T-helper 2 cell (primary cell): ENCODE measurements at places on chromosomes 12 and 14.

GRCh38 chr14:102497998-102498677, 11.4 kb downstream of the ANKRD9 start:
- no peak for DNase-seq

DNA sequence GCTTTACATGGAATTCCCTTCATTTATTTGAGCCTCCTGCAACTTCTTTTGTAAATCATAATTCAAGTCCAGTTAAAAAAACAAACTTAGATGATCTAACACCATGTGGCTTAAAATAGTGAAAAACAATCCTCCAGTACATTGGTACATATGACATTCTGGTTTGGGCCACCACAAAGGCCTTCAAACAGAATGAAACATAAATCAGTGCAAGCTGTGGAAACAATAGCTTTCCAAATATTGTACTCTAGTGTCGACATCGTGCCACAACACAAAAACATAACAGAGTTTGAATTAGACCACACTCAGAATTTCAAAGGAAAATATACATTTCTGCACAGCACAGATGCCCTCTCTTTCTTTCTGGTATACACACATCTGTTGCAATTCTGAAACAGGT, 751.3 kb downstream of the SLC6A15 start:
- DNase-seq: no peak

GRCh38 chr14:65959563-65960024, 526.6 kb upstream of the CCDC196 start:
- no peak for DNase-seq

DNA sequence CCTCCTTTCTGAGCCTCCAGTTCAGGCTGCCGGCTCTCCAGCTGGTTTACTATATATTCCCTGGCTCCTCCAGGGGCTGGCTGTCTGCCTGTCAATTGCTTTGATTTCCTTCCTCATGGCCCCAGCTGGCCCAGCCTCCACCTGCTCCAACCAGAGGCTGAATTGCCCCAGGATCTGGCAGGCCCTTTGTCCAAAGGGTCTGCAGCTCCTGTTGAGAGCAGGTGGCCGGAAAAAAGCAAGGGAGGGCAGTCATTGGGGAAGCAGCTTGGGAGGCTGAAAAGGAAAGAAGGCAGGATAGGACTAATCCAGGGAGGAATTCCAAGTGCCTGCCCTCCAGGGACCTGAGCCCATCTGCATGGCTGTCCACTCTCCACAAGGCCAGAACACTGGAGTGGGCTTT, 25.3 kb downstream of the PAH start:
- DNase-seq: no peak

- DNase-seq: no peak
Observed at GRCh38 chr12:60201891-60202290, 606.1 kb downstream of the SLC16A7 start.

- DNase-seq: no peak
Observed at GRCh38 chr12:13628067-13628466, 353.3 kb downstream of the GRIN2B start.

DNA sequence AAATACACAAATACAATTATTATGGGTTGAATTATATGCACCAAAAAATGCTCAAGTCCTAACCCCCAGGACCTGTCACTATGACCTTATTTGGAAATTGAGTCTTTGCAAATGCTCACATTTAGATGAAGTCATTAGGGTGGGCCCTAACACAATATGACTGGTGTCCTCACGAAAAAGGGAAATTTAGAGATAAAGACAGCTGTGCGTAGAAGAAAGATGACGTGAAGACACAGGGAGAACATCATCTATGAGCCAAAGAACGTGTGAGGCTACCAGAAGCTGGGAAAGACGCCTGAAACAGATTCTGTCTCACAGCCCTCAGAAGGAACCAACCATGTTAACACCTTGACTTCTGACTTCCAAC, 259.2 kb downstream of the EMP1 start:
- no peak for DNase-seq

DNA sequence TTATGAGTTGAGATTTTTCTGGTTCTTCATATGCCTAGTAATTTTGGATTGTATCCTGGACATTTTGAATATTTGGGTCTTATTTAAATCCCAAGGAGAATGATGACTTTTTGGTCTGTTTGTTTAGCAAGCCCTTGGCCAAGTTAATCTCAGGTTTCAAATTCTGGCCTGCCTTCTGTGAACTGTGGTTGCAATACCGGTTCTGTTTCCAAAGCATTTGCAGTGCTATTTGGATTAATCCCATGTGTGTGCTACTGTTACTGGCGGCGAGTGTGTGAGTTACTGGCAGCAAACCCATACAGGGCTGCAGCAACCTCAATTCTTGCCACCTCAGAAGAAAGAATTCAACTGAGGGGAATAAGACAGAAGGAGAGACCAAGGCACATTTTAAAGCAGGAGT, 51.1 kb downstream of the TMEM260 start:
- DNase-seq: no peak

DNA sequence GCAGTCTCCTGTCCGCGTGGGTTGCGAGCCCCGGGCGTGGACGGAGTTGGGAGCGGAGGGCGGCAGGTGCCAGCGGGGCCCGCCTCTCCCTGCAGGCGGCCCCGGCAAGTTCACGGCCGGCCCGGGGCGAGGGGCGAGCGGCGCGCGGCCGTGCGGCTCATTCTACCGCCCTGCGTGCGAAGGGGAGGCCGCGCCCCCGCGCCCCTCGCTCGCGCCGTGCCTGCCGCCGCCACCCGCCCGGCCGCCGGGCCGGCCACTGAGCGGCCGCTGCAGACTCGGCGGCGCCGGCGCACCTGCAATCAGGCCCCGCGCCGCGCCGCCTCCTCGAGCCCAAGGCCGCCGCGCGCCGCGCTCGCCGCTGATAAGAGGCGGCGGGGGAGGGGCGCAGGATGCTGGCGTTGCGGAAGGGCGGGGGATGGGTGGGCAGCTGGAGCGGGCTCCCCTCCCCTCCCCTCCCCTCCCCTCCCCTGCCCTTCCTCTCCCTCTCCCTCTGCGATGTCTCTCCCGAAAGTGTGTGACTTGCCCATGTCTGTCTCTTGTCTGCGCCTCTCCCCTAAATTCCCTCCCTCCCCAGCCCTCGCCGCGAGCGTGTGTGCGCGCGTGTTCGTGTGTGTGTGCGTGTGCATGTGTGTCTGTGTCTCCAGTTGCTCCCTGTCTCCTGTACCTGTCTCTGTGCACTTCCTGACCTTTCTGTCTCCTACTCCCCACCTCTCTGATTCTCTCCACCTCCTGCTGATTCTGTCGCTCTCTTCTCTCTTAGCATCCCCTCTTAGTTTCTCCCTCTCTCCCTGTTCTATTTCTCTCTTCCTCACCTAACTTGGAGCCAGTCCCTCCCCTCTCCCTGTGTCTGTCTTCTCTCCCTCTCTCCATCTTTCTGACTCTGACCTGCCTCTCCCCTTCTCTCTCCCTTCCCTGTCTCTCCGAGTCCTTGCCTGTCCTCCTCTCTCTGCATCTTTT, 768.1 kb upstream of the TBX3 start:
- DNase-seq: no peak

DNA sequence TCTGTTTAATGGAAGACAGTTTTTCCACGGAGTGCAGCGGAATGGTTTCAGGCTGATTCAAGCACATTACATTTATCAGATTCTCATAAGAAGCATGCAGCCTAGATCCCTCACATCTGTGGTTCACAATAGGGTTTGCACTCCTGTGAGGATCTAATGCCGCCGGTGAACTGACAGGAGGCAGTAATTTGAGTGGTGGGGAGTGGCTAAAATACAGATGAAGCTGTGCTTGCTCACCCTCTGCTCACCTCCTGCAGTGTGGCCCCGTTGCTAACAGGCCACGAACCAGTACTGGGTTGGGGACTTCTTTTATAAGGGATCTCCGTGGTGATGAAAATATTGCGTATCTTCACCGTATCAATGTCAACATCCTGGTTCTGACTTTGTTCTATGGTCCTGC, 107.8 kb downstream of the OTX2 start:
- no peak for DNase-seq

DNA sequence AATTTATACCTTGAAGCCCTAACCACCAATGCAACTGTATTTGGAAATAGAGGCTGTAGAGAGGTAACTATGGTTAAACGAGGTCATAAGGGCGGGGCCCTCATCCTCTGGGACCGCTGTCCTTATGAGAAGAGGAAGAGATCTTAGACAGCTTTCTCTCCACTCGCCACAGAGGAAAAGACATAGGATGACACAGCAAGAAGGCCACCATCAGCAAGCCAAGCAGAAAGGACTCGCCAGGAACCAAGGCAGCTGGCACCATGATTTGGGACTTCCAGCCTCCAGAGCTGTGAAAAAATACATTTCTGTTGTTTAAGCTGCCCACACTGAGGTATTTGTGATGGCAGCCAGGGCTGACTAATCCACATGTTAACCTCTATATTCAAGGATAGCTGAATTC, 30.4 kb upstream of the BCAT1 start:
- DNase-seq: no peak

GRCh38 chr12:122006186-122006926, 15.3 kb upstream of the BCL7A start:
- DNase-seq: no peak

GRCh38 chr14:22885975-22886374, 3.0 kb downstream of the REM2 start:
- no peak for DNase-seq

DNA sequence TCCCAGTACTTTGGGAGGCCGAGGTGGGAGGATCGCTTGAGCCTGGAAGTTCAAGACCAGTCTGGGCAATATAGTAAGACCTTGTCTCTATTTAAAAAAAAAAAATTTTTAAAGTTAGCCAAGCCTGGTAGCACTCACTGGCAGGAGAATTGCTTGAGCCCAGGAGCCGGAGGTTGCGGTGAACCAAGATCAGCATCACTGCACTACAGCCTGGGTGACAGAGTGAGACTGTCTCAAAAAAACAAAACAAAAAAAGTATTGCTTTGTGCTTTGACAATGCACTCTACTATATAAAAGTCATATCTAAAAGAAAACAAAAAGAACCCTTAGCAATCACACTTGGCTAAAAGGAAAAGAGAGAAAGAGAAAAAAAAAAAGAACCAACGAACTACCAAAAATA, 26.8 kb downstream of the GNPTAB start:
- DNase-seq: no peak

DNA sequence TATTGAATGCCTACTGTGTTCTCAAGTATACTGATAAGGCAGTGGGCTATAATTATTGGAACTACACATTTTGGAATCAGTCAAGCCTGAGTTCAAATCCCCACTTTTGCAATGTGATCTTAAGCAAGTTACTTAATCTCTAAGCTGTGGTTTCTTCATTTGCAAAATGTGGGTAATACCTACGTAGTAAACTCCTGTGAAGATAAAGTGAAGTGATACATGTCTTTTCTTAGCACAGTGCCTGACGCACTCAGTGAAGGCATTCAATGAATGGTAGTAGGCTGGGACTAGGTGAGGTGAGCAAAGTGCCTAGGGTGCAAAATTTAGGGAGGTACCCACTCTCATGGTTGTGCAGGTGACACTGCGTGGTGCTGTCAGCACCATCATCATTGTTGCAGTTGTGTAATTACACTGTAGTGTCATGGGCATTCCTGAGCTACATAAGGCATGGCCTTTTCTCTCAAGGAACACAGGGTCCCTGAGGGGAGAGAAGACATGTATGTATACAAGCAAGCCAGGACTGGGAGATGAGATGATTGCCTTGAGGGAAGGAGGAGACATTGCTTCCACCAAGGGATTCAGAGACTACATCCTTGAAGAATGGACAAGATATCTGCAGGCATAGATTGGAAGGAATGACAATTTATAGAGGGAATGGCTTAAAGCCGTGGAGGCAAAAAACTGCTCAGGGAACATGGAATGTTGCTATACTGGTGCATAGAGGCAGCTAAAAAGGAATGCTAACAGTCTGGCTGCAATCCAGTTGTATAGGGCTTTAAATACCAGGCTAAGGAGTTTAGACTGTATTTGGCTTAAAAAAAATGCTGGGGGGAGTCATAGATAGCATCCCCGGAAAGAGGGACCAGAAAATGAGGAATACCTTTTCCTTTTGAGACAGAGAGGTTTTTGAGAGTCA, 129.2 kb upstream of the ARHGAP5 start:
- DNase-seq: no peak

GRCh38 chr12:112950701-112951100, 12.4 kb downstream of the OAS3 start:
- no peak for DNase-seq

GRCh38 chr12:117580718-117581062, 219.3 kb upstream of the NOS1 start:
- no peak for DNase-seq

- DNase-seq: no peak
Observed at GRCh38 chr14:54854181-54854580, 48.4 kb downstream of the GCH1 start.

DNA sequence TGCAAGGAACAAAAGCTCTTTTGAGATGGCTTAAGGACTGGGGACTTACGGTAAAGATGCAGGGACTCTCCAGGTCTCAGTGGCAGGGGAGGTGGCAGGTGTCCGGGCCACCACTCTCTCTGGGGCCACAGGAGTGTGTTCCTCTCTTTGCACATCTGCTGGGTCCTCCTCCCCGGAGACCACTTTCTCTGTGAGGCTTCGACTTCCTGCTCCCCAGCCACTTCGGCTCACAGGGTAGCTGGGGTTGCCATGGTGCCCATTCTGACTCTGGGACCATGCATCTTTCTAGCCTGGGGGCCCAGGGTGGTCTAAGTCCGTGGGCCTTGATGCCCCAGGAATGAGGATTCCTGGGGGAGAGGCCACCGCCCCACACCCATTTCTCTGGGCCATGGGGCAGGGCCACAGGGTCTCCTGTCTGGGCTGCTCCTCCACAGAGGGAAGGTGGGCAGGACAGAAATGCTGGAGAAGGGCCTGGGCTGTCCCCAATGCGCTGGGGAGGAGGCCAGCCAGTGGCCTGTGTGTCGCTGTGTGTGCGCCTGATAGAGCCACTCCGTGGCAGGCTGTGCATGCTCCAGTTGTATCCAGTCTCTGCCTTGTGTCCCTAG, 38.5 kb downstream of the CCDC92 start:
- no peak for DNase-seq

DNA sequence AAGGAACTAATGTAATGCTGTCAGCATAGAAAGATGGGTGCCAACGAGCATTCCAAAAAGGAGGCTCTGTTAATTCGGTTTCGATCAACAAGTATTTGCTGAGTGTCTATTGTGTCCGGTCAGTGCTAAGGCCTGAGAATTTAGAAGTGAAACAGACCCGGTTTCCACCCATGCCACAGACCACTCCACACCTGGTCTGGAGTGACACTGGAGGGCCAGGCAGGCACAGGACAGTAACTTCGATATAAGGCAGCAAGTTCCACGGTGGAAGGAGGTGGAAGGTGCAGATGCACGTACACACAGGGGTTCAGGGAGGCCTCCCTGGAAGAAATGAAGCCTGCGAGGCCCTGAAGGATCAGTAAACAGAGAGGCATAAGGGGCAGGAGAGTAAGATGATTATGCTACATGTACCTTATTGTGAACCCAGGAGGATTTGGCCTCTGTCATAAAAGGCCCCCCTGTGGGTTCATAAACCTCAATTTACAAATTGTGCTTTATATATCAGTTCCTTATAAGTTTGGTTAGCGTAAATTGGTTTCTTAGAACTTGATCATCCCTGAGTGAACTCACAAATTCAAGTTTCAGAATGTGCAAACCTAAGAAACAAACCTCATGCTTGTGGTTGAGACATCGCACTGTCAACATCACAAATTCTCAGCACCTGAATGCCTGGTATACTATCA, 25.9 kb downstream of the SSH1 start:
- DNase-seq: no peak

- DNase-seq: no peak
Observed at GRCh38 chr14:24990050-24990449, 59.9 kb downstream of the STXBP6 start.
